ENCODE measurements at places on chromosomes 11 and 22.

DNA sequence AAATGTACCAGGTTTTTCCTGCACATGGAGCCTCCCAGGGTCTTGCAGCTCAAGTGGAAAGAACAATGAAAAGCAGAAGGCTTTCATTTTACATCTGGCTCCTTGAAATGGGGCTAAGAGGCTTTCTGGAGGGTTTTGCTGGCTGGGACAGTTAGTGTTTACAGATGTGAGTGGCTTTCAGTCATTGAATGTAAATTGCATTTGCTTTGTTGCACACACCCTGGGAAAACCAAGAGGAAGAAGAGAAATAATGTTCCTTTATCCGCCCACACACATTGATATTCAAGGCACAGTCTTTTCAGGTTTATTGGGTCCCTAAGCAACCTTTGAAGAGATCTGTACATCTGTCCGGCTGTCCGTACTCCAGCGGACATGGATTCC, 144.5 kb downstream of the SPON1 start:
- H3K4me3 ChIP-seq, result no peak overlapping the region
- H3K4me1 ChIP-seq, result peaks cover 7% of the 10 kb centered on the region
- no peaks in the 10 kb centered on the region for H3K36me3 ChIP-seq
- DNase-seq, result no peak

GRCh38 chr11:19592842-19593241, 119.8 kb upstream of the NAV2 start:
- no peaks in the 10 kb centered on the region for H3K27me3 ChIP-seq
- no peak overlapping the region for H3K27ac ChIP-seq
- H3K36me3 ChIP-seq, result no peaks in the 10 kb centered on the region
- DNase-seq, result no peak

DNA sequence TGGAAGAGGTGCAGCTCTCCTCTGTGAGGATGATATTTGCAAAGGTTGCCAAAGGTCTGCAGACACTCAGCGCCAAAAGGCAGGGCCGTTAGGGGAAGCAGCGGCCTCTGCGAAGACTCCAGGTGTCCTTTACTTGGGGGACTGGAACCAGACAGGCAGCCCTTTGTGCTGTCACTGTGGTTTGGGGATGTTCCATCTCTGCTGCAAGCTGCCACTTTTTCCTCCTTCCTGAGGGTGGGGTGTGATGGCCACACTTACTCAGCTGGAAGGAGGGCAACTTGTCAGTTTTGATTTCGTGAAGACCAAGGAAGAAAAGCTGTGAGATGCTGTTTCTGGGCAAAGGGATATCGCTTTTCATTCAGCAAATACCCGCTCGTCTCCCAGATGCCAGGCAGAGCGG, 96.5 kb upstream of the PRR5 start:
- no peak overlapping the region for H3K27ac ChIP-seq
- H3K4me3 ChIP-seq, result no peak overlapping the region
- no peaks in the 10 kb centered on the region for H3K4me1 ChIP-seq
- H3K27me3 ChIP-seq, result no peaks in the 10 kb centered on the region
- H3K36me3 ChIP-seq, result no peaks in the 10 kb centered on the region

DNA sequence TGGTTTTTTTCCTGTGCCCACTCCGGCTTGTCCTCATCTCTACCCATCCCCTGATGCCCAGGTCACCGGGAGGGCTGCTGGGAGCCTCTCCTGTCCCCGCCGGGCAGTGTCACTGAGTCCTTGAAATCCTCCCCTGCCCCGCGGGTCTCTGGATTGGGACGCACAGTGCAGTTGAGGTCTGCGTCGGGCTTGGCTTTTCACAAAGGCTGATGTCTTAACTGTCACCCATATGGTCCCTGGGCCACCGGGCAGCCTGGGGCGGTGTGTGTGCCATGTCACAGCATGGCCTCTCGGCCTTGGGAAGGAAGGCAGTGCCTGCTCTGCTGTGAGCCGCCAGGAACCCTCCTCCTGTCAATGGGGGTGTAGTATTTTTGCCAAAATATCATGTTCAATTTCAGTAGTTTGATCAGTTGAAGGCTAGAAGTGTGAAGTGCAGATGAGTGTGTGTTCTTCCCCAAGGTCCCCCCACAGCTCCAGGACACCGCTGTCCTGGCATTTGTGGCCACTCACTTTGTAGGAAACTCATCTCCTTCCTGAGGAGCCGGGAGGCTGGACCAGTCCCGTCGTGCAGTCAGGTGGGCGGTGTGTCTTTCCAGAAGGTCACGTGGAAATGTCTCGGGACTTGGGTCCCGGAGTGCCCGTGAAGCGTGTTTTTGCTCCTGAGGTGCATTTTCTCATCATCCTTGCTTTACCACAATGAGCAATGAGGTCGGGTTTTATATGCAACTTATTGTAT, 37.6 kb downstream of the CTTN start:
- H3K27ac ChIP-seq, result no peak overlapping the region
- no peak overlapping the region for H3K4me3 ChIP-seq
- DNase-seq, result no peak
- H3K27me3 ChIP-seq, result no peaks in the 10 kb centered on the region

GRCh38 chr22:46293577-46294260, 3.0 kb upstream of the GTSE1 start:
- H3K4me1 ChIP-seq, result peaks cover 15% of the 10 kb centered on the region
- H3K27me3 ChIP-seq, result no peaks in the 10 kb centered on the region
- peaks cover 20% of the 10 kb centered on the region for H3K36me3 ChIP-seq
- H3K4me3 ChIP-seq, result no peak overlapping the region
- peak; percentile 82 for DNase-seq

GRCh38 chr11:125621995-125622394, 3.0 kb upstream of the CHEK1 start:
- H3K27me3 ChIP-seq, result no peaks in the 10 kb centered on the region
- H3K27ac ChIP-seq, result peak overlapping the region; percentile 86
- peaks cover 32% of the 10 kb centered on the region for H3K36me3 ChIP-seq
- no peak for DNase-seq

- H3K4me1 ChIP-seq, result no peaks in the 10 kb centered on the region
- no peak for DNase-seq
- H3K27me3 ChIP-seq, result no peaks in the 10 kb centered on the region
- H3K36me3 ChIP-seq, result no peaks in the 10 kb centered on the region
These were observed 111.2 kb downstream of the MRTFA start for GRCh38 chr22:40525250-40525884.

- H3K4me3 ChIP-seq, result no peak overlapping the region
- peaks cover 10% of the 10 kb centered on the region for H3K4me1 ChIP-seq
- no peaks in the 10 kb centered on the region for H3K27me3 ChIP-seq
- H3K27ac ChIP-seq, result no peak overlapping the region
- no peak for DNase-seq
- H3K36me3 ChIP-seq, result no peaks in the 10 kb centered on the region
These were observed 31.2 kb downstream of the GAB2 start for GRCh38 chr11:78386215-78386941.

GRCh38 chr22:36334081-36334820, 53.5 kb downstream of the MYH9 start:
- H3K27ac ChIP-seq, result peak overlapping the region; percentile 96
- H3K4me1 ChIP-seq, result peaks cover 100% of the 10 kb centered on the region
- DNase-seq, result peak; percentile 85
- H3K4me3 ChIP-seq, result no peak overlapping the region
- no peaks in the 10 kb centered on the region for H3K27me3 ChIP-seq

- no peaks in the 10 kb centered on the region for H3K4me1 ChIP-seq
- DNase-seq, result no peak
- H3K27me3 ChIP-seq, result no peaks in the 10 kb centered on the region
- peaks cover 3% of the 10 kb centered on the region for H3K36me3 ChIP-seq
- no peak overlapping the region for H3K4me3 ChIP-seq
These were observed 43.4 kb downstream of the APOL5 start for GRCh38 chr22:35761037-35761436.

DNA sequence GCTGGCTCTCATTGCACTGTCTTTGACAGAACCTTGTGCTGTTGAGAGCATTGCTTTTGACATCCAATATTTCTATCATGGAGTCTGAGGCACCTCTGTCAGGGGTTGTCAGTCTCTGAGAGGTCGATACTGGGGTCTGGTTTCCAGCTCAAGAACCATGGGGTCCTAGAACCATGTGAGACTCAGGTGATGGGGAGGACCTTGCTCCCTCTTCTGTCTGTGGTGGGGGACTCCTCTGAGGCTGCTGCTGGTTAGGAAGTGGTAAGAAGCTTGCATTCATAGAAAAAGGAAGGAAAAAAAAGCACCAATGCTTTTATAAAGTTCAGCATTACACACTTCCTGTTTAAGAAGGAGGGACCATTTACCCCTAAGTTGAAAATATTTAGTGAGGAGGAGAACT, 91.8 kb upstream of the CD44 start:
- H3K36me3 ChIP-seq, result no peaks in the 10 kb centered on the region
- no peak for DNase-seq
- no peaks in the 10 kb centered on the region for H3K27me3 ChIP-seq
- no peak overlapping the region for H3K4me3 ChIP-seq
- no peaks in the 10 kb centered on the region for H3K4me1 ChIP-seq

DNA sequence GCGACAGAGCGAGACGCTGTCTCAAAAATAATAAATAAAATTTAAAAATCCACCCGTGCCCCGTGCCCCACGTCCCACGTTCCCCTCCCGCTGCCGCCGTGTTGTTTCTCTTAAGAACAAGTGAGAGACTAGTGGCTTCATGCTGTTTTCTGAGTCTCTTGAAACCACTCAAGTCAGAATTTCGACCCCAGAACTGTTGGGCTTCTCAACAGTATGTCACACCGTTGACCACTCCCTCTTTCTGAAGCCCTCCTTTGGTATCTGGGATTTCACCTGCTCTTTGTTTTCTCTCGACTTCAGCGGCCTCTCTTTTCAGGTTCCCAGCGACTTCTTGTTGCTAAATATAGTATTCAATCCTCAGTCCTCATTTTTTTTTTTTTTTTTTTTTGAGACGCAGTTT, 974 bp downstream of the PPIL2 start:
- DNase-seq, result no peak
- peaks cover 15% of the 10 kb centered on the region for H3K36me3 ChIP-seq
- no peaks in the 10 kb centered on the region for H3K27me3 ChIP-seq
- peak overlapping the region; percentile 91 for H3K27ac ChIP-seq

GRCh38 chr22:48227341-48228018, 1465.0 kb downstream of the TBC1D22A start:
- no peaks in the 10 kb centered on the region for H3K36me3 ChIP-seq
- no peak overlapping the region for H3K4me3 ChIP-seq
- no peaks in the 10 kb centered on the region for H3K4me1 ChIP-seq
- no peak for DNase-seq
- no peak overlapping the region for H3K27ac ChIP-seq
- H3K27me3 ChIP-seq, result no peaks in the 10 kb centered on the region

GRCh38 chr11:45960387-45961095, 38.1 kb downstream of the LARGE2 start:
- H3K27ac ChIP-seq, result no peak overlapping the region
- DNase-seq, result no peak
- no peak overlapping the region for H3K4me3 ChIP-seq
- H3K4me1 ChIP-seq, result no peaks in the 10 kb centered on the region

GRCh38 chr11:121199516-121199915, 93.1 kb upstream of the SC5D start:
- DNase-seq, result no peak
- H3K4me3 ChIP-seq, result no peak overlapping the region
- H3K27me3 ChIP-seq, result no peaks in the 10 kb centered on the region
- peaks cover 7% of the 10 kb centered on the region for H3K4me1 ChIP-seq
- H3K27ac ChIP-seq, result no peak overlapping the region
- H3K36me3 ChIP-seq, result no peaks in the 10 kb centered on the region

DNA sequence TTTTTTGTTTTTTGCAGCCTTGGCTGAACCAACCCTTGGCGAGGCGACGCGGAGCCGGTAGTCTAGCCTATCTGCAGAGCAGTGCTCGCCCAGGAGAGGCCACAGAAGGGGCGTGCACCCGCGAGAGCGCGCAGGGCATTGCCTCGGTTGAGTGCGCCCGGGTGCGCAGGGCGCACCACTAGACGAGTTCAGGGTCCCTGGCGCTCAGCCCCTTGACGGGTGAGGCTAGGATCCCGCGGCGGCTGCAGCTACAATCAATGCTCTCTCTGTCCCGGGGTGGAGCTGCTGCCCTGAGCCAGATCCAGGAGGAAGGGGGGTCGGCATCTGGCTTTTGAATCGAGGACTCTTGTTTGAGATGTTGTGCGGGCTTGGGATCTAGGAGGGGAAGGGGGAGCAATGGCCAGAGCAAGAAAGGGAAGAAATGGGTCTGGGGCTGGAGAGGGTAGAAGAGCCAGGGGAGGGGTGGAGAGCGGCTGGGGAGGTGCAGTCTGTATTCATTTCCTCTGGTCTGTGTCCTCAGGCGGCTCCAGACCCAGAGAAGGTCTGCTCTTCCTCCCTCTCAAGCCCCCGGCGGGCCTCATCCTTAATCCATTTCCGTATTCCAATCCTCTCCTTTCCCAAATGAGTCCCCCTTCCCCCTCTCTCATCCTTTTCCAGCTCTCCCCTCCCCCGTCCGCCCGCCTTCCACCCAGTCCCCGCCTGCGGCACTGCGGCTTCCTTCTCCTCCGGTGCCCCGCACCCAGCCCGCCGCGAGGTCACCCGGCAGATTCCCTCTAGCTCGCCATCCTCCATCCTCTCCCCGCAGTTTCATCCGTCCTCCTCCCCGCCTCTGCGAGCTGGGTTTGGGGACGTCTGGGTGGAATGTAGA, 797 bp downstream of the THY1 start:
- peak overlapping the region; percentile 27 for H3K27ac ChIP-seq
- H3K27me3 ChIP-seq, result no peaks in the 10 kb centered on the region
- peak overlapping the region; percentile 34 for H3K4me3 ChIP-seq
- no peaks in the 10 kb centered on the region for H3K36me3 ChIP-seq
- H3K4me1 ChIP-seq, result peaks cover 56% of the 10 kb centered on the region
- DNase-seq, result no peak

GRCh38 chr11:70458736-70459135, 60.4 kb downstream of the CTTN start:
- H3K4me1 ChIP-seq, result no peaks in the 10 kb centered on the region
- no peak overlapping the region for H3K27ac ChIP-seq
- no peak for DNase-seq
- H3K4me3 ChIP-seq, result no peak overlapping the region

- H3K4me3 ChIP-seq, result no peak overlapping the region
- no peaks in the 10 kb centered on the region for H3K36me3 ChIP-seq
- no peaks in the 10 kb centered on the region for H3K4me1 ChIP-seq
- no peaks in the 10 kb centered on the region for H3K27me3 ChIP-seq
- no peak for DNase-seq
These were observed 38.9 kb downstream of the ZNF195 start for GRCh38 chr11:3340025-3340424.

DNA sequence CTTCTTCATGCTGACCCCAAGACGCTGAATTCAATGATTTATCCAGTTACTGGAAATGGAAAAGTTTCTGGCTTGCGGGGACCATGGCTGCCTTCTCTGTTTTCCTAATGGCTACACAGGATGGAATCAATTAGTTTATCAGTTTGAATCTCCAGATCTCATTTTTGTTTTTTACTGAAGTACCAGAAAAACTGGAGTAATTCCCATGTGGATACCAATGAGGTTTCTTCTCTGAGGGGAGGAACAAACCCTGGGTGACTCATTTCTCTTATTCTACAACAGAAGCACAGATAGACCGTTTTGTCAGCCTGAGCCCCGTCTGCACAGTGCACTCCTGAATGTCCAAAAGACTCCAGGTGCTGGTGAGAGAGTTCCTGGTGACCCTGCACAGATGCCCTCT, 3.4 kb downstream of the ZNF195 start:
- H3K36me3 ChIP-seq, result peaks cover 3% of the 10 kb centered on the region
- no peak overlapping the region for H3K4me3 ChIP-seq
- H3K4me1 ChIP-seq, result peaks cover 20% of the 10 kb centered on the region
- no peak for DNase-seq
- no peak overlapping the region for H3K27ac ChIP-seq

Data from sigmoid colon (tissue), 7 donors.